ENCODE measurements at places on chromosomes 7 and 10. TPM values are rescaled to one million over a fixed set of nuclear protein-coding genes. Genes with fewer than 3 reads are reported as not detected.
A peak's percentile ranks its signal among the peaks of the same experiment; 100 is the strongest.

Gene TBXAS1
- total RNA-seq, result not detected

- DNase-seq, result no peak
These were observed 74.3 kb downstream of the ANKRD7 start for GRCh38 chr7:118298771-118299170.

DNA sequence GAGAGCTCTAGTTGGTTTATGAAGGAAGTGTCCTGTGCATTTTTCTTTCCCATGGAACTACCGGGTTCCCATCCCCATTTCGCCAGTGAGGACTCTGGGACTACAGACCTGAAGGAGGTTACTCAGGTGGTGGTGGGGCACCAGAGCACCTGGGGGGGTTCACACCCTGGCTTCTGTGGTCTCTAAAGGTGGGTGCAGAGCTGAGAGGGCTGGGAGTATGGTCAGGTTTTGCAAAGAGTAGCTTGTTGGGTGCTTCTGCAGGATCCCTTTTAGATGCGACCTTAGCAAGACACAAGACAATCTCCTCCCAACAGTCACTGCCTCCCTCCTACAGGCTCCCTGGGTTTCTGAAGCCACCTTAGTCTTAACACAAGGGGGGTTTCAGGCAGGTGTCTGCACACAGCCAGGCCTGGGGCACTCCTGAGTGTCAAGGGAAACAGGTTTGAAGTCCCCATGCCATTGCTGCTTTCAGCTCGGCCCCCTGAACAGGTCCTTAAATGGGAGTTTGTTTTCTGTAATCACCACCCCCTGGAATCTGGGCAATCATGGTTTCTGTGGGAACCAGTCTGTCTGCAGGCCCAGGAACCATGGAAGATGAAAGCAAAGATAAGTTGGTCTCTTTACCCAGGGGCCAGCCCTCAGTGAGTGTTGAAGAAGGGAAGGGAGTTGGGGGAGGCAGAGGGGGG, 9.9 kb upstream of the CXCL12 start:
- DNase-seq, result no peak

GRCh38 chr10:77710081-77710551, 72.5 kb upstream of the KCNMA1 start:
- DNase-seq, result no peak

DNA sequence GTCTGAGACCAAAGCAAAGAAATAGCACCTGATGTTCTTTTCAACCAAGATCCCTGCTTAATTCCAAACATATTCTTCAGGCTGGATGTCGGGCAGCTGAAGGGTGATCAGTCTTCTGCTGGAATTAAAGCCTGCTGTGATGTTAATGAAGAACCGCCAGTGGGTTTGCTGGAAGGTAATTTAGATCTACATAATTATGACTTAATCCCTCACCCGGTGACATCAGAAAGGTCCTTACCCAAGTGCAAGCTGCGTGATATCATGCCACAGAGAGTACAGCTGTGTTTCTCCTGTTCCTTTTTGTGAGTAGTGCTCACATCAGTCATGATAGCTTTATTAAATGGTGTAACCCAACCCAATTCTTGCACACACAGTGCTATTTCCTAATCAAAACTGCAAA, 29.1 kb upstream of the LRGUK start:
- DNase-seq, result no peak

- DNase-seq, result peak; percentile 29
These were observed 551 bp downstream of the WASL start for GRCh38 chr7:123748171-123748733.

- DNase-seq, result no peak
These were observed 33.5 kb upstream of the SFRP5 start for GRCh38 chr10:97805096-97805884.

Gene UCN3
- total RNA-seq, result not detected
